Stimulated activated CD4-positive, alpha-beta T cell treated with anti-CD3 and anti-CD28 coated beads, Interleukin-1b, Interleukin-23, amount 100 ng/mL, for 1 hour (primary cell): ENCODE measurements at places on chromosomes 5 and 9.

GRCh38 chr9:85741095-85741874 lies 469 bp downstream of the AGTPBP1 start:
- peak; percentile 17 for DNase-seq

- DNase-seq, result no peak
These were observed 19.6 kb upstream of the ISOC1 start for GRCh38 chr5:129074903-129075302.

DNA sequence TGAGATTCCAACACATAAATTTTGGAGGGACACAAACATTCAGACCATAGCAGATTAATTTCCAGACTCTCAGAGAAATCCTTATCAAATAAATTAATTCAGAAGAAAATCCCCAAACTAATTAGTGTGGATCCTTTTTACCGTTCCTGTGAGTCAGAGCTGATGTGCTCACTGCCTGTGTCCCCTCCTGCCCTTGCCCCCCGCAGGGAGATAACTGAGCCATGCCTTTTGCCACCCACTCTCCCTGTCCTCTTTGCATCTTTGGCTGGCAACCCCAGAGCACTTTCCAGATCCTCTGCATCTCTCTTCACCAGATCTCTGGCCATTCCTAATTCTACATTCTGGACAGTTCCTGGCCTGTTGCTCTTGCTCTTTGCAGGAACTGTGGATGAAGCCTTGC lies 135.4 kb upstream of the MAP1B start:
- no peak for DNase-seq

GRCh38 chr5:474840-475661 lies 32.1 kb downstream of the EXOC3 start:
- no peak for DNase-seq

DNA sequence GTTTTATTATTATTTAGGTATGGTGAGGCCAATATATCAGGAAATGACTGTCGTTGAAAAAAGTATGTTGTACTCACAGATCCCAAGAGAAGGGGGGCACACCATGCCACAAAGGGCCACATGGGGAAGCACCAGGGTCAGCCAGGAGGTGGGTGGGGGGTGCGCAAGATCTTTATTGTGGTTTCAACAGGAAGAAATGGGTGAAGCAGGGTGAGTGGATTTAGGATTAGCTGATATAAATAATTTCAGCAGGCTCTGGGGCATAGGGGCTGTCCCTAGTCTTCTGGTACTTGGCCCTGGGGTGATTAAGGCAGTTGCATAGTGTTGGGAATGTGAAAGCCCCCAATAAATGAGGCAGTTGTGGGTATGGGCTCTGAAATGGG lies 8.6 kb downstream of the PDCD1LG2 start:
- DNase-seq, result no peak
